Mammary epithelial cell (primary cell): ENCODE measurements at places on chromosomes 6 and 20. TPM values are rescaled to one million over a fixed set of nuclear protein-coding genes. Genes with fewer than 3 reads are reported as not detected.

Gene DDX39B
- total RNA-seq: 263 TPM

Gene TRERF1
- total RNA-seq: 0.96 and 4.9 TPM in 2 replicates

Gene RHAG
- not detected in 2 replicates for total RNA-seq

Gene BMP2
- total RNA-seq: 2.0 TPM

Gene MYH7B
- under 0.01 TPM for total RNA-seq
